CD4-positive, alpha-beta T cell treated with Interleukin-21 for 1 hour (primary cell): ENCODE measurements at places on chromosomes 7 and 10.
A peak's percentile ranks its signal among the peaks of the same experiment; 100 is the strongest.

DNA sequence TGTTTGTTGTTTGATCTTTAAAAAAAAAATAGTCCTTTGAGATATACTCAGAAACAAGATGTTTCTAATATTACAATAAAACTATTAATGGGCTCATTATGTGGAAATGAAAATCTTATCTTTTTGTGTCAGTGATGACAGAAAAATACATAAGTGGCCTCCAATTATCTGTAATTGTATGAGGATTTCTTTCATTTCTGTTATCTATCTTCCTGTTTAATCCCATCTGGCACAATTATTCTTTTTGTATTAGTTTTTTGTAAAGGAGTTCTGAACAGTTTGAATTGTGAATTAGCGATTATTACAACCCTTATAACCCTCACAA is 270.8 kb downstream of the BBS9 start:
- no peak for DNase-seq

- no peak for DNase-seq
Measured at GRCh38 chr10:108424656-108425055, 1260.2 kb upstream of the SORCS1 start.

GRCh38 chr10:69861251-69862240 is 59.8 kb downstream of the COL13A1 start:
- DNase-seq: no peak

DNA sequence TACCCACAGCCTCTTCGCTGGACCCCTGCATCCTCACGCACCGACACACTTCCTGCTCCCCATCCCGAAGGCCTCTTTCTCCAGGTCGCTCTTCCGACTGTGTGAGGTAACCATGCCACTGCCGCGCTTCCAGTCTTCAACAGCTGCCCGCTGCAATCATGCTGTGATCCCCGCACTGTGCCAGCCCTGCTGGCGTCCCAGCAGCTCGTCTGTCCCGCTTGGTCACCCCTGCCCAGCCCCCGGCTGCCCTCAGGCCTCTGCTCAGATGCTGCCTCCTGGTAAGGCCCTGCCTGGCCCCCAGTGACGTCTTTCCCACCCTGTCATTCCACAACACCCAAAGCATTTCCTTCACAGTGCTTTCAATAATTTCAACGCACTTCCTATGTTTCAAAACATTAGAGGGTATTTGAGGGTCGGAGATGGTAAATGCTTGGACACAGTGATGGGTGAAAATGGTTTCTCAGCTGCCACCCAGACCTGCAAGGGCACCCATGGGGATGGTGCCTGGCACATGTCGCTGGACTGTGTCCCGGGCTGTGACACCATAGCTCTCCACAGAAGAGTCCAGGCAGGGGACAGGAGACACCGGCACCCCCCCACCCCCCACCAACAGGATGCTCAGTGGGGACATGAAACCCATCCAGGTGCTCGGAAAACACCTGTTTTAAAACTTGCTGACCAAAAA is 125.2 kb downstream of the MAD1L1 start:
- DNase-seq: no peak

GRCh38 chr10:80542053-80542452 is 4.4 kb downstream of the SH2D4B start:
- no peak for DNase-seq

- no peak for DNase-seq
Measured at GRCh38 chr7:13879994-13880686, 109.3 kb downstream of the ETV1 start.

DNA sequence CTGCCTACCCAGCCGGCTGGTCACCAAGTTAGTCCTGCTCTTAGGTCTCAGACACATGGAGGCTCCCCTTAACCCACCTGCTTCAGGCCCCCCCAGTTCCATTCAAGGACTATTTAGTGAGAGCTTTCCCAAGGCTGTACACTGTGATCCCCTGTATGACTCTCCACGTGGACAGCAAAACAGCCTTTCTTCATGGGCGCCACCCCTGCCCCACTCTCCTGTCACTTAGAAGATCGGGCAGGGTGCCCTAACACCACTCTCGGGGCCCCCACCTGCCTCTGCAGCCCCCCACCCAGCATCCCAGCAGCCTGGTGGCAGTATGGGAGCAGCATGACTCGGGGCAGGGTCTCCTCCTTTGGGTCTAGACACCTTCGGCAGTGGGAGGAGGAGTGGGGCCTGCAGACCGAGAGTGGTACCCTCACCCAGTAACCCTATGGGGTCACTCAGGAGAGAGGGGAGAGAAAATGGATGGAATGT is 116.6 kb downstream of the PTPN20 start:
- DNase-seq: no peak

- DNase-seq: peak; percentile 49
Measured at GRCh38 chr7:86926732-86927131, 132.7 kb downstream of the ELAPOR2 start.

GRCh38 chr10:103203466-103203865 is 10.4 kb upstream of the NT5C2 start:
- DNase-seq: no peak

- no peak for DNase-seq
Measured at GRCh38 chr10:123146013-123146893, 1.7 kb upstream of the HMX2 start.

- DNase-seq: no peak
Measured at GRCh38 chr7:108404509-108405420, 51.5 kb downstream of the NRCAM start.

GRCh38 chr10:100507357-100507732 is 12.3 kb downstream of the SEC31B start:
- DNase-seq: no peak

DNA sequence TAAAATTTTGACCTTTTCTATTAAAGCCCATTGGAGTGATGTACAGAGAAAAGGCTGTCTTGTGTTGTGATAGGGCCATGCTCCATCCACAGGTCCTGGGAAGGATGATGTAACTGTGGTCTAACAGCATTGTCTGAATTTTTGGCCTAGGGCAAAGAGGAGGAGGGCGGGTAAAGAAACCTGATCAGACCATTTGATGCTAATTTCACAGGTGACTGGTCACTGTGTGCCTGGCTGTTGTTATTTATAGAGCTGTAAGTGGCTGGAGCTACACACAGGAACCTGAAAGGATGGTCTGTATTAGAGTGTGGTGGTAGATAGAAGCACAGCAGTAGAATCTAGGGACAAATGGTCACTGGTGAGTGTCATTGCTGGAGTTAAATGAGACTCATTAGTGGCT is 182.1 kb downstream of the AUTS2 start:
- DNase-seq: no peak

GRCh38 chr10:59847326-59847725 is 59.0 kb downstream of the CCDC6 start:
- no peak for DNase-seq

- no peak for DNase-seq
Measured at GRCh38 chr7:53500076-53500475, 464.6 kb downstream of the POM121L12 start.

GRCh38 chr7:151244196-151244840 is 4.2 kb downstream of the SMARCD3 start:
- DNase-seq: peak; percentile 77
